ENCODE measurements at places on chromosomes 2 and 18.

GRCh38 chr2:145012806-145013205, 492.9 kb upstream of the ZEB2 start:
- no peak for DNase-seq

- DNase-seq = no peak
These were observed 154.6 kb downstream of the LRRTM1 start for GRCh38 chr2:80149991-80150390.

DNA sequence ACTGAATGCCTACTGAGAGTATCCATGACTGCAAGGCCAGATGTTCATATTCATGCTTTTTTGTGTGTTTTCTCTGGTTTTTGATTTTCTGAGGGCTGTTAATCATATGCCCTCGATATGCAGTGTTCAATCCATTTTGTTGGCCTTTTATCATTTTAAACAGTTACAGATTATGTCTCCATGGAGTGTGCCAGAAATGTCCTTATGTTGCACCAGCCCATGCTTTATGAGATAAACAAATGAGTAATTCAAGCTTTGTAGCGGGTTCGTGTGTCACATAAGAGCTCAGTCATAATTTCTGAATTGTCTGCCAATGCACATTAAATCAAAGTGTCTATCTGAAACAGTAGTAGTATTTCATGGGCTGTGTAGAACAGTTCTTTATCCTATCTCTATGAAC, 583.0 kb downstream of the THSD7B start:
- no peak for DNase-seq

- no peak for DNase-seq
These were observed 199.1 kb upstream of the UBE2E3 start for GRCh38 chr2:180781276-180781675.

- no peak for DNase-seq
These were observed 39.5 kb downstream of the MYO5B start for GRCh38 chr18:50155406-50155805.

GRCh38 chr2:1515986-1516797, 102.9 kb downstream of the TPO start:
- no peak for DNase-seq

- no peak for DNase-seq
These were observed 186.2 kb upstream of the GCFC2 start for GRCh38 chr2:75896779-75897366.

DNA sequence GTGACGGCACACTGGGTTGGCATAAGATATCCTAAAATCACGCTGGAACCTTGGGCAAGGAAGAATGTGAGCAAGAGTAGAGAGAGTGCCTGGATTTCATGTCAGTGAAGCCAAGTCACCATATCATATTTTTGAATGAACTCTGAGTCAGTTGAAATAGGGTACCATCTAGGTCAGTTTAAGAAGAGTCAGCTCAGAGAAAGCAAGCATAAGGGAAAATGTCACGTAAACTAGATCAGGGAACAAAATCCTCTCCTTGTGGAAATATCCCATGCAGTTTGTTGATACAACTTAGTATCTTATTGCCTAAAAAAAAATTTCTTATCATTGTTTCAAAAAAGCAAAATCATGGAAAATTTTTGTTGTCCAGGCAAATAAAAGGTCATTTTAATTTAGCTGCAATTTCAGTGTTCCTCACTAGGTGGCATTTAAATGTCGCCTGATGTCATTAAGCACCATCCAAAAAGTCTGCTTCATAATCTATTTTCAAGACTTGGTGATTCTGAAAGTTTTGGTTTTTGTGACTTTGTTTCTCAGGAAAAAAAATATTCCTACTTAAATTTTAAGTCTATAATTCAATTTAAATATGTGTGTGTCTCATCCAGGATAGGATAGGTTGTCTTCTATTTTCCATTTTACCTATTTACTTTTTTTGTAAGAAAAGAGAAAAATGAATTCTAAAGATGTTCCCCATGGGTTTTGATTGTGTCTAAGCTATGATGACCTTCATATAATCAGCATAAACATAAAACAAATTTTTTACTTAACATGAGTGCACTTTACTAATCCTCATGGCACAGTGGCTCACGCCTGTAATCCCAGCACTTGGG, 19.6 kb downstream of the RSAD2 start:
- no peak for DNase-seq

DNA sequence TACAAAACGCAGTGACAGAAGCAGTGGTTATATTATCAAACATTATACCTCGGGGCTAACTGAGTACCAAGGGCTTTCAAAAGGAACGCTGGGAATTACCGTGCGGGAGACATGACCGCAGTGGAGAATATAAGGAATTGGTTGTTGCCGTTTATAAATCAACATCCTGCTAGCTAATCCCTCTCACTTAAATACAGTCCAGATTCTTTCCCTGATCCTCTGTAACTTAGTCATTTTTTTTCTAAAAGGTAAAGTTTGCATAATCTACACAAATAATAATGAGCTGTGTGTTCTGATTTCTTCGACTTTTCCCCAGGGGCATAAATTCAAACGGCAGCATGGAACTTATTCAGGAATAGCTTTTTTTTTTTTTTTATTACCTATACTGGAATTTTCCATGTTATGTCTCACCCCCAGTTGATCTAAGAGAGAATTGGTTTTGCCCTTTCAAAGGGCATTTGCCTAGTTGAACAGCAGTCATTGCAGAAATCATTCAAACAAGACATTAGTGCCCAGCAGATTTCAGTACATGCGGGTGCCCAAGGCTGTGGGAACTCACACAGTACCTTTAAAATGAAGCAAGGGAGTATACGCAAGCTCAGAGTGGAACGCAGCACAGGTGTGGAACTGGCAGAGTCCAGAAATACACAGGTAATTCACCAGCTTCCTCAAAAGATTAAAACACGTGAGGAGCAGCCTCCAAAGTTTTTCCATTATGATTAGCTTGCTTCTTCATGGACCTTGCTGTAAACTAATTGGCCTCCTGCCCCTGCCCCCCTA, 63.9 kb downstream of the SMIM21 start:
- no peak for DNase-seq

GRCh38 chr2:120845277-120845676, 109.6 kb downstream of the GLI2 start:
- no peak for DNase-seq

DNA sequence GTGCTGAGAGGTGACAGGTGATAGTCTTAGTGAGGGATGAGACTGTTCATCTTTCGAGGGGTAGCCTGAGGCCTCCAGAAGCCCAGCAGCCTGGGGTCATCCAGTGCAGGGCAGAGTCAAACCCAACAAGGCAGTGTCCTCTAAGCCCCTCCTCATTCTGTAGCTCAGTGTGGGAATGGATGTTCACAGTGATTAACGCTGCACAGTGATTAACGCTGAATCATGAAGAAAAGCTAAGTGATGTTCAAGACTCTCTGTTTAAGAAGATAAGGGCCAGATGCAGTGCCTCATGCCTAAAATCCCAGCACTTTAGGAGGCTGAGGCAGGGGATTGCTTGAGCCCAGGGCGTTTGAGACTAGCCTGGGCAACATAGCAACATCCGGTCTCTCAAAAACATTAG, 56.3 kb upstream of the LAPTM4A start:
- DNase-seq = no peak

GRCh38 chr2:102660574-102660973, 41.2 kb downstream of the SLC9A2 start:
- DNase-seq = no peak

DNA sequence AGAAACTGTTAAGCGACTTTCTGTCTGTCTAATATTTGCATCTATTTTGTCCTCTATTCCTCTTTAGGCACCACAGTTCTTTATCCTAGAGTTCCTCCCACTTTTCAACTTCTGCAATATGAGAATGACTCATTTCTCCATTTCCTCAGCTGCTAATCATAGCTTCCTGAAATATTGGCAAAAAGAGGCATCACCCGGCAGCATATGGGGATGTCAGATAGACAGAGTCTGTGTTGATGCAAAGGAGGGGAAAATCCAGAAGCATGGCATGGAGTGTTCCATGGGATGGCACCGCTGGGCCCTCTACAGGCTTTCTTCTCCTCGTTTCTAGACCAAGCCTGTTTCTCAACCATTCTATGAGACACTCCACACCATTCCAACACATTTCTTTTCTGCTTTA, 93.4 kb downstream of the DOCK10 start:
- no peak for DNase-seq

GRCh38 chr2:2843969-2844548, 513.0 kb upstream of the MYT1L start:
- no peak for DNase-seq

- DNase-seq = no peak
These were observed 10.0 kb upstream of the UPP2 start for GRCh38 chr2:158091647-158092046.

DNA sequence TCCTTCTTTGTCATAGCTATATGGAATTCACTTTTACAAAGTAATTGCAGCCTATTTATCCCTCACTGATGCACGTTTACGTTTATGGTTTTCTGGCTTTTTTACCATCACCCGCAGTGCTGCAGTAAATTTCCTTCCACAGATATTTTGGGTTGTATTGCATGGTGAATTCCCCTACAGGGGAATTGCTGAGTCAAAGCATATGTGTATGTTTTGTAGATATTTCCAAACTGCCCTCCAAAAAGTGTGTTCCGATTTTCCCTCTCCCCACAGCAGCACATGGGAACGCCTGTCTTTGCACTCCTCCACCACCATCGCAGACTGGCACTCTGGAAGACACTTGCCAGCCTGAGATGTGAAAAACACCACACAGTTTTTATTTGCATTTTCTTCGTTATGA, 80.6 kb upstream of the UXS1 start:
- DNase-seq = no peak

DNA sequence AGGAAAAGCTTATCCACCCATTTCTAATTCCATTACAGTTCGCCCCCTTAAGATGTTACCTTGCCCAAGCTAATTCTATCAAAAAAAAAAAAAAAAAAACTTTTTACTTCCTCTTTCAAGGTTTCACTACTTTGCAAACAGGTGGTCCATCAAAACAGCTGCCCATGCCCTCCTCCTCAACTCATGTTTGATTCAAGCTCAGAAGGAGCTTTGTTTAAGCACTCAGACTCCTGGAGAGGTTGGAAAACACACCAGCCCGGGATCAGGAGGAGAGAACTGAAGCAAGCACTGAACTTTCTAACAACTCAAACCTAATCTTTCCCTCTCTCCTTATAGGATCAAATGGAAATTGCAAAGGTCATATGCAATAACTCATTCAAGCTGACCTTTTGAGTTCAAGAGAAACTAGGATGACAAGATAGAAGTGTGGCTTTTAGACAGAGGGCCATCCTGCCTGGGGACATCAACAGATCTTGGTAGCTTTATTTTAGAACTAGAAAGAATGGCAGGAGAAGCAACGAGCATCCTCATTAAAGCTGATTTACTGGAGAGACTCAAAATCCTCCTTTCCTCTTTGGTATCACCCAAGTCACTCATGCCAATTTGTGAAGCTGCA, 28.3 kb upstream of the FZD7 start:
- DNase-seq = no peak

GRCh38 chr2:27313882-27314645, 5.8 kb upstream of the UCN start:
- no peak for DNase-seq

- DNase-seq = no peak
These were observed 48.5 kb downstream of the MAP4K4 start for GRCh38 chr2:101745711-101746694.

DNA sequence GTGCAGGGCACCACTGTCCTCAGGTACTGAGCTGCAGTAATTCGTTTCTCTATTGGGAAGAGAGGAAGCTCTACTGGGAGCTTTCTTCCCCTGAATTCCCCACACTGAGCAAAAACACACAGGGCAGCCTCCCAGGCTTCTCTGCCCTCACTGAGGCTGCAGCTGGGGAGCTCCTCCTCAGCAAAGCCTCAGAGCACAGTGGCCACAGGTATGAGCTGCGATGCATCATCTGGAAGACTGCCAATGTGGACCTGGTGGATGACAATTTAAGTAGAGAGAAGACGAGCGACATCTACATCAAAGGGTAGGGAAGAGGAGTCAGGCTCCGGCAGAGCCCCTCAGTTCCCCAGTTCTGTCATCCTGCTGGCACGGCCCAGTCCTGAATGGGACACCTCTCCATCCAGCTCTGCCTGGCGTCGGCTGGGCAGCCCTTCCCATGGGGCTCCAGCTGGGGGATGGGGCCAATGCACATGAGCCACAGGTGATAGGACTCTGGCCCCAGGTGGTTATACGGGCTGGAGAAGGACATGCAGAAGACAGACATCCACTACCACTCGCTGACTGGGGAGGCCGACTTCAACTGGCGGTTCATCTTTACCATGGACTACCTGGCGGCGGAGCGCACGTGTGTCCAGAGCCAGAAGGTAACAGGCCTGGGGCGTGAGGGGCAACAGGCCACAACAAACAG, 37.6 kb downstream of the LMAN2L start:
- DNase-seq = no peak

DNA sequence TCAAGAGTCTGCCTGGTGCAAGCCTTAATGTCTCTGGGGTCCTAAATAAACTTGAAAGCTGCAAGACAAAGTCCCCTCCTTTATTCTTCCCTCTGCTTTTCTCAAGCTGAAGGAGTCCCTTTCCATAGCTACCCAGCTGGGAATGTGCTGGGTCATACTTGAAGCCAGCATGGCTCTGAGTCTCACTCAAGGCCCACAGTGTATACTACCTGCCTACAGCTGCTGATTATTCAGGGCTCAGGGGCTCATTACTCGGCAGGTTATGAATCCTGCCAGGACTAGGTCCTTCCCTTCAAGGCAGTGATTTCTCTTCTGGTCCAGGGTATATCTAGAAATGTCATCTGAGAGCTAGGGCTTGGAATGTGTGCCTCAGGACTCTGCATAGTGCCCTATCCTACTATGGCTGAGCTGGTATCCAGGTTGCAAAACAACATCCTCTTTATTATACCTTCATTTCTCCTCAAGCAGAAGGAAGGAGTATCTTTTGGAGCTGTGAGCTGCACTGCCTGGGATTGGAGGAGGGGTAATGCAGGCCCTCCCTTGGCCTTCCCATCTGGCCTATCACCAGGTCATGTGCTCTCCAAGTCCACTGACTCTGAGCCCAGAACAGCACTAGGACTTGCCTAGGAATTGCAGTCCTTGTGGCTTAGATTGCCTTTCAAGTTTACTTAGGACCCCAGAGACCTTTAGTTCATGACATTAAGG, 22.3 kb downstream of the IL1RN start:
- DNase-seq = no peak

DNA sequence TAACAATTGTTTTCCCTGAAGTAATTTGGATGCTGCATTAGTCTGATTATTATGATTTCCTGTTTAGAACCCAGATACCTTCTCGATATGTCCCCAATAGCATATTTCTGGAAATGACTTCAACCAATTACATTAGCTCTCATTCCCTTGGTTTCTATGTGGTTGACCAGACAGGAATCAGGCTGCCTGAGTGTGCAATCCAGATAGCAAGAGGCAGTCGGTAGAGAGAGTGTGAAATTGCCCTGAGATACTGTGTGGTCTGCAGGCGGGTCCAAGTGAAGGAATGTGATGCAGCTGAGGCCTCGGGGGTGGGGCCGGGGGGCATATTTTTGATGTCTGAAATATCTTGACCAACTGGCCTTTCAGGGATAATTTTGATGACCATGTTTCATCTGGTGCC, 143.9 kb upstream of the ITGA6 start:
- DNase-seq = no peak

DNA sequence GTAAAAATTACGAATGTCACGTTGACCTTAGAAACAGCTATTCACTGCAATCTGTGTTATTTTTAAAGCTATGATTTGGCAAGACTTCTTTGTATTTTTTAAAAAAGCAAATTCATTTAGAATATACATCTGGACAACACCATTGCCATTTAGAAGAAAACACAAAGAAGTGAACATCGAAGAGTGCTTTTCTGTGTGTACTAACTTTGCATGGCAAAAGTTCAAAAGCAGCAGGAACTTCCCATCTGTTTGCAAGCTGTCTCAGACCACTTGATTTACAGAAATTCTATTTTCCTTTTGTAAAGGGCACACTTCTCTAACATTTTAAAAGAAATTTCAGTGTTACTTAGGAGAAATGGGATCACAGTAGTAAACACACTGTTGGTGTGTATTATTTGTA, 145.9 kb downstream of the CALCRL start:
- no peak for DNase-seq
